ENCODE measurements at places on chromosomes 6 and 20.
A peak's percentile ranks its signal among the peaks of the same experiment; 100 is the strongest.

DNA sequence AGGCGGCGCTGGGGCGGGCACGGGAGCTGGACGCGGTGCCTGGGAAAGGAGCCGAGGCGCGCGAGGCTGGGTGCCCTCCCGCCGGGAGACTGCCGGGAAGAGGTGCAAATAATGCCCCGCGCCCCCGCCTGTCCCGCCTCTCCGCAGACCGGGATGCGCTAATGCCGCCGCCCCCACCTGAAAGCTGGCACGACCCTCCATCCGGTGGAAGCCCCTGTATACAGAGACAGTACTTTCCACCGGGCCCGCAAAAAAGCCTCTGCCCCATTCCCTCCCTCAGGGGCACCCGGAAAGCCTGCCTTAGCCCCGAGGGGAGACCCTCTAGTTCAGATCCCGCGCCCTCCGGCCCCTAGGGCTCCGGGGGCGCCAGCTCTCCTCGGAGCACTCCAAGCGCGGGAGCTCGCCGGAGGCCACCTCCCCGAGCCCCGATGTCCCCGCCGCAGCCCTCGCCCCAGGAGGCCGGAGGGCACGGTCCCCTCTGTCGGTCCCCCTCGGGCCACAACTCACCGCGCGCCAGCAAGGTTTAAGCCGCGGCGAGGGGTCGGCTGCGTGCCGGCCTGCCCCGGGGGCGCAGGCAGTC lies 1.2 kb downstream of the GRM4 start:
- DNase-seq = no peak

DNA sequence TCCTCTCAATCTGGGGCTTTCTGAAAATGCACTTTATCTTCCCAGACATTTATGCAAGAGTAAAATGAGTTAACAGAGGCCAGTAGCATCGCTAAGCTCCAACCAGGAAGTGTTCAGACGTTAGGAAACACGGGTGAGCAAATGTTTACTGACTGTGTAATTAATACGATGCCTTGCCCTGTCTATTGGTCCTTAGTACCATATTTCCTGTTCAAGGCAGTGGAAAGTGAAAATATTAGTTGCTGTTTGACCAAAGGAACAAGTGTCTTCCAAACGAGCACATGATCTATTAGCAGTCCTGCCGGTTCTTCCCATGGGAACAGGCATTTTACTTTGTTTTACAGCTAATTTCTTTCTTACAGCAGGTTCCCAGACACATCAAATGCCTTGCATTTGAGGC lies 311.1 kb upstream of the JAG1 start:
- peak; percentile 74 for DNase-seq

DNA sequence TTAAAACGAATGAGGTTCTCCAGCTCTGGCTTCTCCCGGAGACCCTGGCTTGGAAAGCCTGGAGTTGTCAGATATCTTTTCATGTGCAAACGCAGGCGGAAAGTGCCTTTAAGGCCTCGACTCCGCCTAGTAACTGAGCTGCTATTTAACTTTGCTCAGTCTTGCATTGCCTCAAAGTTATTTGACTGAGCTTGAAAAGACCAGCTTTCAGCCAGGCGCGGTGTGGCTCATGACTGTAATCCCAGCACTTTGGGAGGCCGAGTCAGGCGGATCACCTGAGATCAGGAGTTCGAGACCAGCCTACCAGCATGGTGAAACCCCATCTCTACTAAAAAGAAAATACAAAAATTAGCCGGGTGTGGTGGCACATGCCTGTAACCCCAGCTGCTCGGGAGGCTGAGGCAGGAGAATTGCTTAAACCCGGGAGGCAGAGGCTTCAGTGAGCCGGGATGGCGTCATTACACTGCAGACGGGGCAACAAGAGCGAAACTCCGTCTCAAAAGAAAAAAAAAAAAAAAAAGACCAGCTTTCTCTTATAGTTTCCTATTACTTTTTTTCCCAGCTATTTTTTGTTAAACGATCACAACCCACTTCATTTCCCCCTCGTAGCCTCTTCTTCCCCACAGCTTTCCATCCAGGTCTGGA lies 1.9 kb downstream of the GCNT2 start:
- DNase-seq = no peak

DNA sequence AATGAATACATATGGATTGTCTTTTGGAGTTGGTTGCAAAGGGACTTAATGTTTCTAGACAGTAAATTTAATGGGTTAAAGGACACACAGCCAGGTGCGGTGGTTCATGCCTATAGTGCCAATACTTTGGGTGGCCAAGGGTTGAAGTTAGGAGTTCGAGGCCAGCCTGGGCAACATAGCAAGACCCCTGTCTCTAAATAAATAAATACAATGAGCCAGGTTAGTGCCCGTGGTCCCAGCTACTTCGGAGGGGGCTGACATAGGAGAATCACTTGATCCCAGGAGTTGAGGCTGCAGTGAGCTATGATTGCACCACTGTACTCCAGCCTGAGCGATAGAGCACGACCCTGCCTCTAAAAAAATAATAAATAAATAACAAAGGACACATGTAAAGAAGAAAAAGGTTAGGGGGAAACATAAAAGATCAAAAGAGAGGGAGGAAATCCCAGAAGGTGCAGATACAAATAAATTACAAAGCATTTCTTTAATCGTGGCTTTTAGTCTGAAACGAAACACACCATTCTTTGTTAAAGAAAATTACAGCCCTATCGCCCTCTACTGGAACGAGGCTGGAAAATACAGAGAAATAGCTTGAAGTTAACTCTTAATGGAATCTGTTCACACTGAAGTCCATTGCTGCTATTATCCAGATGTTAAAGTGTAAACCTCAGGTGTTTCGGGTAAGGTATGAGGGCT lies 42.6 kb upstream of the SCML4 start:
- peak; percentile 19 for DNase-seq

DNA sequence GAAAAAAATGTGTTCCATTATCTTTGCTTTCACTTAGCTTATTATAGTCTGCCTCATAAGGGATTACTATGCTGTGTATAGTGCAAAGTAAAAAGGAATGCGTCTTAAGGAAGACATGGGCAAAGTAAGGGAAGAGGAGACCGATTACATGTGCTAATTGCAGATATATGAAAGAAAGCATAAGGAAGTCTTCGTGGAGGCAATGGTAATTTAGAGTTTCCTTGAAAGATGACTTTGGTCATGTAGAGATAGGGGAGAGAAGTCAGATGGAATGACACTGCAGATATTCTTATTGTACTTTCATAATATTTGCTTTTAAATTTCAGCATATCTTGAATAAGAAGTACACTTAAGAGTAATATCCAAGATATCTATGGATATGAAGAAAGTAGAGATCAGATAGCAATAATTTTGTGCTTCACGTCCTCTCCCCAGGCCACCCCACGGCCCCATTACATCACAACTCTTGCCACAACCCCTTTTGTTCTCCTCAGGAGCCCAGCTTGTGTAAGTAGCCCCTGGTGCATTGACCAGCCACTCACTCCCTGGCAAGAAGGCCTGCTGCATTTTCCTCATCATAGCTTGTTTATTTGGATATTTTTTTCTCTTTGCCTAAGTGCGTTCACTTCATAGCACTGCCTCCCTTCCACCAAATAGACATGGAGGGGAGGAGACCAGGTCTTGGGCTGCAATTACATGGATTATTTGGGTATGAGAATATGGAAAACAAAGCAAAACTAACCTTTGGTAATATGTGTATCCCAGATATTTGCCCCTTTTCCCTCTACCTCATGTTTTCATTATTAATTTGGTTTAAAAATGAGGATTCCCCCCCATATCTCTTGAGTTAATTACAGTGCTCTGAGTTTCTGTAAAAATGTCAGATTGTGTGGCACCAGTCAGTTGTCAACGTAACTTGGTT lies 30.7 kb upstream of the COL10A1 start:
- DNase-seq = no peak

- DNase-seq = no peak
Measured at GRCh38 chr6:63295553-63296194, 24.1 kb downstream of the LGSN start.

DNA sequence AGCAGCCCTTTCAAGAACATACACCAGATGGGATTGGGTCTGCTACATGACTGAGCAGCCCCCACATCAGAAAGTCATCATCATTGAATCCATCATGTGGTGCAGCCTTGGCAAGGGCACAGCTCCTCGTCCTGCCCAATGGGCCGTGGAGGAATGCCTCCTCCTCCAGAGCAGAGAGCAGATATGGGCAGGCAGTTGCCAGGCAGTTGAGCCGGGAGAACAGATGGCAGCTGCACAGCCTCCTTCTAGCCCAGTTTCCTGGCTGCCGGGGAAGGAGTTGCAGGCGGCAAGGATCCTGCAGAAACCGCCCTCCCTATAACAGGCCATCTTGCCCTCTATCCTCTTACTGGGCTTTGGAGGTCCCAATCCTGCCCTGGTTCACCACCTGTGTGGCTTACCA lies 11.9 kb upstream of the ZFAND3 start:
- DNase-seq = no peak

- DNase-seq = no peak
Measured at GRCh38 chr6:168314948-168315347, 4.6 kb downstream of the DACT2 start.

GRCh38 chr6:43070028-43070632 lies 6.0 kb upstream of the PTK7 start:
- no peak for DNase-seq
